ENCODE measurements at places on chromosomes 4 and X. TPM values are rescaled to one million over a fixed set of nuclear protein-coding genes. Genes with fewer than 3 reads are reported as not detected.

DNA sequence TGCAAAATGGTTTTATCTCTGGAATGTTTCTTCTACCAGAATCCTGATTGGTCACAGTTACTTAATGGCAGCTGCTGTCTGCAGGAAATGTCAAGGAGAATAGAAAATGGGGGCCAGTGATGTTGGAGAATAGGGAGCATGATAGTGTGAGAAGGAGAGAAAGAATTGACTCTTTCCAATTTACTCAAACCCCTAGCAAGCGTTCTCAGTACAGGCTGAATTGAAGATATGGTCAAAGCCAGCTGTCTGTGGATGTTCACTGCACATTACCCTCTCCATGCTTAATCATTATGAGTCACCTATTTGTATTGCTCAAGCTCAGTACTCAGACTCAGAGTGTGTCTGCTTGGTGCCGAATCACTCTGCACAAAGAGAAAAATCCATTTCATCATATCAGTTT, 57.8 kb upstream of the FAM47B start:
- DNase-seq: peak; percentile 7

DNA sequence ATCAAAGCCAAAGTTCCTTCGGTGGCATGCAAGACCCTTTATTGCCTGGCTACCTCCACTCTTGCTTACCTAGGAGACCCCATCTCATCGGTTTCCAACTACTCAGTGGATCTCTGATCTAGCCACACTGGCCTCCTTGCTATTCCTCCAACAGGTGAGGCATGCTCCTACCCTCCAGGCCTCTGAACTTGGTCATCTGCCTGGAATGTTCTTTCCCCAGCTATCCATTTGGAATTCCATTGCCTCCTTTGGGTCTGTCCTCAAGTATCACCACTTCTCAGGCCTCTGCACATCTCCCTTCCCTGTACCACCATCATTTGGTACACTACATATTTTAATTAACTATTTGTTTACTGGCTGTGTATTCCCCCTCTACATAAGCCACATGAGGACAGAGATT, 11.2 kb downstream of the LGI2 start:
- no peak for DNase-seq

GRCh38 chr4:177446586-177446985, 4.3 kb upstream of the AGA start:
- no peak for DNase-seq

GRCh38 chrX:116342903-116343302, 93.5 kb upstream of the SLC6A14 start:
- no peak for DNase-seq

DNA sequence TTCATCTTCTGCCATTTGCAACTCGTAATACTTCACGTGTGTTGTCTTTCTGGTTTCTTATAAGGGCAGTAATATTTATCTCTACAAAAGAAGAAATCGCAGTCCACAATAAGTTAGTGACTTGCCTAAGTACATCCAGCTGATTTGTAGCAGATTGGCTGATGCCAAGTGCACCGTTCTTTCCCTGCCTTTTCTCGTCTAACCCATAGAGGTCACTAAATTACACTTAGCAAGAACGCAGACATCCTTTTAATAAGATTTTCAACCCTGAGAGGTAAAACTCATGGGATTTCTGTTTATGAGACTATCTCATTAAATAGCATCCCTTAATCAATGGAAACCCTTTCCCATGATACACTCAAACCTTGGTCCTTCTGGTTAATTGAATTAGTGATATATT, 408.6 kb upstream of the ACTRT1 start:
- DNase-seq: no peak

DNA sequence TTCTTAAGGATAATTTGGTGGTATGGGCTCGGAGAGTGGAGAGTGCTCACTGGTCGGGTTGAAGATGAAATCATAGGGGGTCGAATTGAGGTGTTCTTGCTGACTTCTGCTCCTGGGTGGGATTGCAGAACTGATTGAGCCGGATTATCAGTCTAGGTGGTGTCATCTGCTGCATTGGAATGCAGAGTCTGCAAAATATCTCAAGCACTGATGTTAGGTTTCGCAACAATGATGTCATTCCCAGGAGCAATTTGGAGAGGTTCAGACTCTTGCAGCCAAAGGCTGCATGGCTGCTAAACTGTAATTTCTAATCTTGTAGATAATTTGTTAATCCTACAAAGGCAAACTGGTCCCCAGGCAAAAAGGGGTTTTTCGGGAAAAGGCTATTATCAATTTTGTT, 67.7 kb downstream of the RHOH start:
- no peak for DNase-seq

DNA sequence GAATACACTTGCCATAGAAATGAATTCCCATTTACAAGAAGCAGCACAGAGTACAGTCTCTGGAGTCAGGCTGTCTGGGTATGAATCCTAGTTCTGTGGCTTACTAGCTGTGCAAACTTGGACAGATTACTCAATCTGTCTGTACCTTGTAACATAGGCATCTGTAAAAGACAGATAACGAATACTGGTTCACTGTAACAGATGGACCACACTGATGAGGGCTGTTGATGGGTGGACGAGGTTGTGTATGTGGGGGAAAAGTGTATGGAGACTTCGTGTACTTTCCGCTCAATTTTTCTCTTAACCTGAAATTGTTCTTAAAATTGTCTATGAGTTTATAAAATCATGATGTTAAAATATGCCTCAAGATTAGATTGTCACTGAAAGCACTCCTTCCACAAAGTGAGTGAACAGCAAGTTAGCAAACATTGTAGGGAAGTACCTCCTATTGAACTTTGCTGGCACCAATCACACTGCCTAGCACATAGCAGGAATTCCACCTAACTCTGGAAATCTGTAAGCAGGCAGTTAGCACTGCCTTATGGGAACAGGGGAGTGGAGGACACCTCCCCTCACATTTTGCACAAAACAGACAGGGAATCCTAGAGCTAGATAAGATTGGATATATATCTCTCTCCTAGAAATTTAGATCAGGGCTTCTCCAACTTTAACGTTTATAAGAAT, 6.5 kb upstream of the EXOSC9 start:
- no peak for DNase-seq

DNA sequence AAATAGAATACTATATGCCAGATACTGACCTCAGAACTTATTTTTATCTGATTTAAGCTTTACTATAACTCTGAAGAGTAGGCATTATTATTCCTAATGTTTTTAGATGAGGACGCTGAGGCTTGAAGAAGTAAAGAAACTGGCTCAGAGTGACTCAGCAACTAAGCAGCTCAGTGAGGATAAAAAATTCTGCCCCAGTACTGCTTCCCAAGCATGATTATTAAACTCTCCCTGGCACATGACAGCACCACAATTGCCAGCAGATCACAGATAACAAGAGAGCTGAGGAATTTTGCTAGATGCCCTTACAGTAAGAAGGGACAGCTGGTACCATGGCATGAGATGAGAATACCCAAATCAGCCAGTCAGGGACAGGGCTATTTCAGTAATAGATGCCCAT, 219.4 kb downstream of the NKX6-1 start:
- no peak for DNase-seq

DNA sequence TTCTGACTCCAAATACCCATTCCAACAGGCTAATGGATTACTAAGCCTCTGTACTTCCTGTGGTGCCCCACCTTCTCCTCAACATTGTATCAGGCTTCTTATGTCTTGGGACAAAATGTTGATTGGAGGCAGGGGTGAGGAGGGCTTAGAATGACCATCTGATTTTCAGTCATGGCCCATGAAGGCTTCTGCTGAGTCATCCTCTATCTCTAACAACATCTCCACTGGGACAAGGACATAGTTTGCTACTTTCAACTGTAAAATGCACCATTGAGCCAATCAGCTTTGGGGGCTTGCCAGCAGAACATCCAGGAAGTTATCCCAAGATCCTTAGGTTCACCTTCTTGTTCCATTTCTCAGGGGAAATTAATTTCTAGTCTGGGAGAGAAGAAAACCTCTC, 29.5 kb downstream of the MAGEB17 start:
- DNase-seq: no peak

- DNase-seq: no peak
These were observed 359 bp upstream of the GAB3 start for GRCh38 chrX:154751203-154751668.

GRCh38 chrX:129723511-129723910, 15.3 kb upstream of the XPNPEP2 start:
- peak; percentile 10 for DNase-seq

- no peak for DNase-seq
These were observed 462.4 kb downstream of the TLL1 start for GRCh38 chr4:166335256-166335938.

GAGE12F gene
- total RNA-seq: not detected

PRPS1 gene
- 27.9 TPM for total RNA-seq

KLB gene
- not detected for total RNA-seq

PPP4R3C gene
- not detected for total RNA-seq

CFI gene
- total RNA-seq: 45.9 TPM

All from glomerular endothelial cell (primary cell).